ENCODE measurements at places on chromosomes 13 and 19. TPM values are rescaled to one million over a fixed set of nuclear protein-coding genes. Genes with fewer than 3 reads are reported as not detected.

The ICAM4 gene
- total RNA-seq, result 0.53 TPM

The SLC7A1 gene
- total RNA-seq, result 56.9 TPM

The ZNF665 gene
- 2.0 TPM for total RNA-seq

DNA sequence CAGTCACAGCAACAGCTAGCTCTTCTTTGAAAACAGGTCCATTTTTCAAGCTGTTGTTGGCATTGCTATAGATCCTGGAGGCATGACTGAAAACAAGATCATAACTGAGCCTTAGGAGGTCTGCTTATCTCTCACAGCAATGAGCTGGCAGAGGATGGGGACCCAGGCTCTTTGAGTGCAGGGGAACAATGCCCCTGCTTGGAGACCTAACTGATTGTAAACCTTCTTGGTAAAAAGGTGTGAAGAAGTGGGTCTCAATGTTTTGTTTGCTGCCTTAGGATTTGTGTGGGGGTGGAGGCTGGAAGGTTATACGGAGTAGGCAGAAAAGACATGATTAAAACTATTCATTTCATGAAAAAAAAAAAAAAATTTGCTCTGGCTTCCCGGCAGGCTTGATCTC is 94.6 kb downstream of the EFNB2 start:
- DNase-seq, result no peak

DNA sequence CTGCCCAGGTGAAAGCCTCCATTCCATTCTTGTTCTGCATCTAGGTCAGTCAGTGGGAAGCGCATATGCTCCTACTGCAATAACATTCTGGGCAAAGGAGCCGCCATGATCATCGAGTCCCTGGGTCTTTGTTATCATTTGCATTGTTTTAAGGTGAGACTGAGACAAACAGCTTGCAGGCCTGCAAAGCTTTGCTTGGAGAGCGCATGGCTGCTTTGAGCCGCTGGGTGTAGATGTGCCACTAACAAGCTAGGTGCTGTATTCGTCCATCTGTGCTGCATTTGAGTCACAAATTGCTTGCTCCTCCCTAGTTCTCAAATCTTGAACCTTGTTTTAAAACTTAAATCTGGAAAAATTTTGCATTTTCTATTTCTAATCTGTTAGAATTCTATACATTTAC is 219.1 kb downstream of the LMO7 start:
- DNase-seq, result no peak

DNA sequence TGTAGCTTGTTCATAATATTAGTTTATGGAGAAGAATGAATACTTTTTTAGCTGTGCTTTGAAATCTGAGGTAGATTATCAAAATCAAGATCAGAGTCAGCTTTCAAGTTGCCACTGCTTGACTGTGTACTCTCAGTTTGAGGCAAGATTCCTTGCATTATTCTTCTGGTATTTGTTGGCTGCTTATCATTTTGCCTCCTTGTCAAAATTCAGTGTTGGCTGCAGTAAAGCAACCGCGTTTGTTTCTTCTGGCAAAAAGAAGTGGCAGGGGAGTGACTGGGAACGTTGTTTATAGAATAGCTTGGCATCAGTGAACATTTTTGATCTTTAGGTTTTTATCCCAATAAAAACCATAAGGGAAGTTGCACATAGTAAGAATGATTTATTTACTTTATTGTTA is 419.3 kb upstream of the GPC6 start:
- no peak for DNase-seq

Data from left colon (tissue), 2 donors.